ENCODE measurements at places on chromosomes 12 and 14. TPM values are rescaled to one million over a fixed set of nuclear protein-coding genes. Genes with fewer than 3 reads are reported as not detected.

- no peaks in the 10 kb centered on the region for H3K27me3 ChIP-seq
- DNase-seq, result no peak
- H3K4me1 ChIP-seq, result no peaks in the 10 kb centered on the region
Observed at GRCh38 chr14:67405771-67406170, 6.2 kb downstream of the PLEK2 start.

- H3K36me3 ChIP-seq, result no peaks in the 10 kb centered on the region
- H3K4me1 ChIP-seq, result no peaks in the 10 kb centered on the region
- no peak overlapping the region for H3K4me3 ChIP-seq
- no peak for DNase-seq
- H3K27me3 ChIP-seq, result no peaks in the 10 kb centered on the region
- no peak overlapping the region for H3K27ac ChIP-seq
Observed at GRCh38 chr12:118606690-118607089, 230.3 kb downstream of the SUDS3 start.

DNA sequence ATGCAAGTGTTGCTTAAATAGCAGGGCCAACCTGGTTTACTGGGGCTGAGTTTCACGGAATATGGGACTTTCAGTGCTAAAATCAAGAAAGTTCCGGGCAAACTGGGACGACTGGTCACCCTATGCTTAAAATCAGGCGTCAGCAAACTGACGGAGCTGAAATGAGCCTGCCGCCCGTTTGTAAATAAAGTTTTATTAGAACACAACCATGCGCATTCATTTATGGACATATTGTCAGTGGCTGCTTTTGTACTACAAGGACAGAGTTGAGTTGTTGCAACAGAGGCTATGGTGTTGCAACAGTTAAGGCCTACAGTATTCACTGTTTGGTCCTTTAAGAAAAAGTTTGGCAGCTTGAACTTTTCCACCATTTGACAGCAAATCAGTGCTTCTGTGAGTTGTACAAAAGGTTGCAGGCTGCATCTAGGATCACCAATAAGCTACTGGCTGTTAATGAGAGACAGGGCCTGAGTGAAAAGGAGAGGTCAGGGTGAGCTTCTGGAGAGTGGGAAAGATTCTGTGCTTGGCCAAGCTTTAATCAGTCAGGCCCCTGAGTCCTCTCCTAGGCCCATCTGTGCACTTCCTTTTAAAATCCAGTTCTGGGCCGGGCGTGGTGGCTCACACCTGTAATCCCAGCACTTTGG lies 13.3 kb downstream of the SELPLG start:
- peaks cover 14% of the 10 kb centered on the region for H3K36me3 ChIP-seq
- H3K27me3 ChIP-seq, result no peaks in the 10 kb centered on the region
- H3K4me3 ChIP-seq, result no peak overlapping the region
- no peak overlapping the region for H3K27ac ChIP-seq
- peaks cover 62% of the 10 kb centered on the region for H3K4me1 ChIP-seq
- DNase-seq, result no peak

Gene KRT79
- 3.9 TPM for total RNA-seq

- DNase-seq, result no peak
- H3K36me3 ChIP-seq, result no peaks in the 10 kb centered on the region
- H3K4me3 ChIP-seq, result no peak overlapping the region
- H3K27ac ChIP-seq, result no peak overlapping the region
- H3K4me1 ChIP-seq, result no peaks in the 10 kb centered on the region
Observed at GRCh38 chr14:41299924-41300323, 306.8 kb upstream of the LRFN5 start.

GRCh38 chr12:115001571-115002180 lies 317.7 kb upstream of the TBX3 start:
- no peak for DNase-seq
- H3K36me3 ChIP-seq, result no peaks in the 10 kb centered on the region
- H3K4me1 ChIP-seq, result peaks cover 12% of the 10 kb centered on the region

DNA sequence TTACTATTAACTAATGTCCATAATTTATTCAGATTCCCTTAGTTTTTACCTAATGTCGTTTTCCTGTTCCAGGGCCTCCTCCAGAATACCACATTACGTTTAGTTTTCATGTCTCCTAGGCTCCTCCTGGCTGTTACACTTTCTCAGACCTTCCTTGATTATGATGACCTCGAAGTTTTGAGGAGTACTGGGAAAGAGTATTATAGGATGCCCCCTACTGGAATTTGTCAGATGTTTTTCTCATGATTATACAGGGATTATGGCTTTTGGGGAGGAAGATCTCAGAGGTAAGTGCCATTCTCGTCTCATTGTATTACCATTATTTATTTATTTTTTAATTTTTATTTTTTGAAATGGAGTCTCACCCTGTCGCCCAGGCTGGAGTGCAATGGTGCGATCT lies 17.7 kb upstream of the C1S start:
- peaks cover 4% of the 10 kb centered on the region for H3K4me1 ChIP-seq
- DNase-seq, result no peak
- no peaks in the 10 kb centered on the region for H3K36me3 ChIP-seq
- H3K27ac ChIP-seq, result no peak overlapping the region

GRCh38 chr14:41749429-41749828 lies 142.8 kb downstream of the LRFN5 start:
- H3K27ac ChIP-seq, result no peak overlapping the region
- H3K4me3 ChIP-seq, result peak overlapping the region; percentile 32
- no peaks in the 10 kb centered on the region for H3K4me1 ChIP-seq

GRCh38 chr12:85866986-85867776 lies 6.9 kb upstream of the NTS start:
- H3K4me3 ChIP-seq, result peak overlapping the region; percentile 15
- no peak overlapping the region for H3K27ac ChIP-seq
- H3K27me3 ChIP-seq, result no peaks in the 10 kb centered on the region
- peaks cover 8% of the 10 kb centered on the region for H3K4me1 ChIP-seq

DNA sequence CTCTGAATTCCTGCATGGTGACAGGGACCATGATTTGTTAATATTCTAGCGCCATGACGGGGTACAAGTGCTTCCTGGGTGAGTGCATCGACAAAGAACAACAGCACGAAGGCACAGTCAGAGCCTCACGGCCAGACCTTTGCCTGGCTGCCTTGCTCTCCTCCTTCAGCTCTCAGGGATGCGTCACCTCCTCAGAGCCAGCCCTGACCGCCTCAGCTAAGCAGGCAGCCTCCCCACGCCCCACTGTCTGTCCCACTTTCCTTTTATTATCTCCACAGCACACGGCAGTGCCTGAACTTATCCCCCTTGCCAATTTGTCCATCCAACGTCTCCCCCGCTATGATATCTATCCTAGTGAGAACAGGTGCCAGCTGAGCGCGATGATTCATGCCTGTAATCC lies 16.5 kb upstream of the FZD10 start:
- H3K4me3 ChIP-seq, result no peak overlapping the region
- H3K27me3 ChIP-seq, result peaks cover 8% of the 10 kb centered on the region
- H3K4me1 ChIP-seq, result no peaks in the 10 kb centered on the region
- no peaks in the 10 kb centered on the region for H3K36me3 ChIP-seq
- H3K27ac ChIP-seq, result no peak overlapping the region
- DNase-seq, result peak; percentile 20

- H3K27ac ChIP-seq, result peak overlapping the region; percentile 94
- H3K27me3 ChIP-seq, result no peaks in the 10 kb centered on the region
- peak overlapping the region; percentile 22 for H3K4me3 ChIP-seq
- H3K36me3 ChIP-seq, result peaks cover 47% of the 10 kb centered on the region
- H3K4me1 ChIP-seq, result peaks cover 100% of the 10 kb centered on the region
- DNase-seq, result peak; percentile 78
Observed at GRCh38 chr12:109462868-109463692, 14.0 kb downstream of the KCTD10 start.

GRCh38 chr12:78088391-78088832 lies 257.7 kb downstream of the NAV3 start:
- DNase-seq, result no peak
- no peaks in the 10 kb centered on the region for H3K27me3 ChIP-seq
- H3K36me3 ChIP-seq, result no peaks in the 10 kb centered on the region
- no peaks in the 10 kb centered on the region for H3K4me1 ChIP-seq

GRCh38 chr12:47882781-47883546 lies 21.8 kb downstream of the VDR start:
- peak overlapping the region; percentile 8 for H3K4me3 ChIP-seq
- peak overlapping the region; percentile 11 for H3K27ac ChIP-seq

Gene PSMC6
- 68.8 TPM for total RNA-seq

DNA sequence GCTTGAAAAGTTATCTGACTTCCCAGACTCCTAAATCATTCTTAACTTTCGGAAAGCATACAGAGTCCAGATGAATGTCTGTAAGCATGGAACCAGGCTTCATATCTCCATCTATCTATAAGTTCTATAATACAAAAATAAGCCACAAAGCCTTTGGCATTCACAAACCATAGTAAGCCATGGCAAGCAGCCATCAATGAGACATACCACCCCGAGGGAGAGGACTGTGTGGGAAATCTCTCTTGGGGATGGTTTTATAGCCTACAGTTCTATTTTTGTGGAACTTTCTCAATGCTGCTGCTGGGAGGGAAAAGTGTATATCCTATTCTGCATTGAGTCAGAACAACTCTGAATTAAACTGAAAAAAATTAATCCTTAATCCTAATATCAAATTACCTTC lies 20.4 kb downstream of the EGLN3 start:
- no peaks in the 10 kb centered on the region for H3K36me3 ChIP-seq
- no peak overlapping the region for H3K27ac ChIP-seq
- no peaks in the 10 kb centered on the region for H3K27me3 ChIP-seq
- no peak for DNase-seq
- H3K4me1 ChIP-seq, result no peaks in the 10 kb centered on the region

Gene ALX1
- not detected for total RNA-seq

Gene GPR162
- total RNA-seq, result 21.5 TPM

GRCh38 chr12:59699421-59700152 lies 103.8 kb downstream of the SLC16A7 start:
- no peaks in the 10 kb centered on the region for H3K27me3 ChIP-seq
- no peaks in the 10 kb centered on the region for H3K36me3 ChIP-seq
- no peak overlapping the region for H3K4me3 ChIP-seq
- peaks cover 11% of the 10 kb centered on the region for H3K4me1 ChIP-seq
- DNase-seq, result no peak

DNA sequence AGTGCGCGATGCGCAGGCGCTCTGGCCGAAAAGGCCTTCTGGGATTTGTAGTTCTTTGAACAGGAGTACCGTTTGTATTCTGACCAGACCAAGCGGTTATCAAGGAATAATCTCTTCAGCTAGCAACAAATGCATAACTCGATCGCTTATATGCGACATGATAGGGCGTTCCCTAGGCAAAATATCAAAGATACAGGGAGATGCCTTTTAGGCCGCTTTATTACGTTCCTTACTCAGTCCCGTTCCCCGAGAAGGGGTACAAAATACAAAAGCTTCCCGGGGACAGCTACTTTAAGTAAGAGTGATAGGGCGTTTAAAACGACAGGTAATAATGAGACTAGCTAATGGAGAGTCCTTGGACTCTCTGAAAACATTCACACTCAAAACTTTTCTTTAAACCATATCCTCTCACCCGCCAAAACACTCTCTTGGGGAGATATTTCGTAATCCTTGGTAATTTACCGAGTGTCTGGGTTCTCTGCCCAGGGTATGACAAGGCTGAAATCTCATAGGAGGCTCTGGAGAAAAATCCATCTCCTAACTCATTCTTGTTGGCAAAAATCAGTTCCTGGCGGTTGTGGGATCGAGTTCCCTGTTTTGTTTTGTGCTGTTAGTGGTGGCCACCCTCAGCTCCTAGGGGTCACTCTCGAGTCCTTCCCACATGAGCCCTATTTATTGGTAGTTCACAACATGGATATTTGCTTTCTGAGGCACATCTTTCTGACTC lies 412 bp upstream of the SNW1 start:
- peak overlapping the region; percentile 91 for H3K4me3 ChIP-seq
- H3K4me1 ChIP-seq, result peaks cover 44% of the 10 kb centered on the region
- no peaks in the 10 kb centered on the region for H3K27me3 ChIP-seq
- no peaks in the 10 kb centered on the region for H3K36me3 ChIP-seq
- H3K27ac ChIP-seq, result peak overlapping the region; percentile 92

- no peak overlapping the region for H3K27ac ChIP-seq
- H3K4me1 ChIP-seq, result peaks cover 36% of the 10 kb centered on the region
- H3K36me3 ChIP-seq, result no peaks in the 10 kb centered on the region
- H3K27me3 ChIP-seq, result peaks cover 4% of the 10 kb centered on the region
- DNase-seq, result no peak
Observed at GRCh38 chr12:57460468-57460784, 841 bp downstream of the GLI1 start.

DNA sequence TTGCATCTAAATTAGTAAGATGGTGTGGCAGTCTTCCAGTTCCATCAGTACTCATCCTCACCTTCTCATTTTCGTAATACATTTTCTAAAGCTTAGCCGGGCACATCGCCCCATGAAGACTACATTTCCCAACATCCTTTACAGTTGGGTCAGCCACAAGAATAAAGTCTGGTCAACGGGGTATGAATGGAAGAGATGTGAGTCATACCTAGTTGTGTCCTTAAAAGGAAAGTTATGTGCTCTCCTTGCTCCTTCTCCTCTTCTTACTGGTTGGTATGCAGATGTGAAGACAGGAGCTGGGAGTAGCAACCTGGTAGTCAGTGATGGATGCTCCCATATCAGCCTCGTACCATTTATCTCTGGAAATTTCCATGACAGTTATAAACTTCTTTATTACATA lies 35.9 kb upstream of the EGLN3 start:
- H3K4me3 ChIP-seq, result no peak overlapping the region
- no peak overlapping the region for H3K27ac ChIP-seq
- no peak for DNase-seq

Gene TAS2R30
- total RNA-seq, result 3.9 TPM

DNA sequence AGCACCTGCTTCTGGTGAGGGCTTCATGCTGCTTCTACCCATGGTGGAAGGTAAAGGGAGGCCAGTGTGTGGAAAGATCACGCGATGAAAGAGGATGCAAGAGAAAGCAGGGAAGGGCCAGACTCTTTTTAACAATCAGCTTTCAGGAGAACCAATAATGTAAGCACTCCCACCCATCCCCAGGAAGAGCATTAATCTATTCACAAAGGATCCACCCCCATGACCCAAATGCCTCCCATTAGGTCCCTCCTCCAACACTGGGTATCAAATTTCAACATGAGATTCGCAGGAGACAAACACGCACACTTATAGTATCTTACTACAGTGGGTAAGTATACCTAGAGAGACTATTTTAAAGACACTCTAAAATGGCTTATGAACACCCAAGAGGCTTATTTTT lies 80.5 kb upstream of the TMCC3 start:
- H3K4me1 ChIP-seq, result no peaks in the 10 kb centered on the region
- no peaks in the 10 kb centered on the region for H3K36me3 ChIP-seq
- no peaks in the 10 kb centered on the region for H3K27me3 ChIP-seq
- no peak overlapping the region for H3K4me3 ChIP-seq
- DNase-seq, result no peak

- no peak overlapping the region for H3K27ac ChIP-seq
- H3K36me3 ChIP-seq, result no peaks in the 10 kb centered on the region
- no peak for DNase-seq
- H3K27me3 ChIP-seq, result peaks cover 17% of the 10 kb centered on the region
- H3K4me3 ChIP-seq, result no peak overlapping the region
Observed at GRCh38 chr12:111122458-111122878, 202.1 kb upstream of the MYL2 start.

- H3K27ac ChIP-seq, result no peak overlapping the region
- no peaks in the 10 kb centered on the region for H3K4me1 ChIP-seq
- H3K4me3 ChIP-seq, result no peak overlapping the region
- H3K27me3 ChIP-seq, result peaks cover 6% of the 10 kb centered on the region
- DNase-seq, result no peak
- no peaks in the 10 kb centered on the region for H3K36me3 ChIP-seq
Observed at GRCh38 chr12:119512772-119513497, 80.6 kb upstream of the TMEM233 start.

GRCh38 chr12:26489908-26490307 lies 294.5 kb downstream of the SSPN start:
- H3K27me3 ChIP-seq, result no peaks in the 10 kb centered on the region
- H3K4me3 ChIP-seq, result no peak overlapping the region
- no peak overlapping the region for H3K27ac ChIP-seq
- H3K4me1 ChIP-seq, result no peaks in the 10 kb centered on the region
- DNase-seq, result no peak
- peaks cover 23% of the 10 kb centered on the region for H3K36me3 ChIP-seq

Gene VRTN
- not detected for total RNA-seq

- no peaks in the 10 kb centered on the region for H3K36me3 ChIP-seq
- peaks cover 61% of the 10 kb centered on the region for H3K27me3 ChIP-seq
- no peak overlapping the region for H3K4me3 ChIP-seq
- peaks cover 15% of the 10 kb centered on the region for H3K4me1 ChIP-seq
Observed at GRCh38 chr12:120647375-120647755, 6.9 kb downstream of the CABP1 start.
